ENCODE measurements at places on chromosomes 3 and 15.

DNA sequence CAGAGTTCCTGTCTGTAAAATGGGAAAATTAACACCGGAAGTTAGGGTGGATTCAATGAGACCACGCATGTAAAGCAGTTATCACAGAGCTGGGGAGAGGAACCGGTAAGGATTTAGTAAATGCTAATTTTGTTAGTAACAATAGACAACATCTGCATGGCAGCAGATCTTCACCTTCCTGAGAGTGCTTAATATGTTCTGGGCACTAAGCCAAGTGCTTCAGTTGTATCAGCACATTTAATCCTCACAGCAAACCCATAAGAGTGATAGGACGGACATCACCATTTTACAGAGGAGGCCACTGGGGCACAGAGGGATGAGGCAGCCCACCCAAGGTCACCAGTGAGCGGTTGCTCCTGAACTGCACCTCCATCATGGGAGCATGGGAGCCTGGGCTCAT is 189.4 kb downstream of the WNT5A start:
- no peak for DNase-seq

GRCh38 chr3:141643796-141644195 is 94.3 kb upstream of the RNF7 start:
- DNase-seq = no peak

- no peak for DNase-seq
Observed at GRCh38 chr3:65350801-65351476, 663.1 kb upstream of the ADAMTS9 start.

DNA sequence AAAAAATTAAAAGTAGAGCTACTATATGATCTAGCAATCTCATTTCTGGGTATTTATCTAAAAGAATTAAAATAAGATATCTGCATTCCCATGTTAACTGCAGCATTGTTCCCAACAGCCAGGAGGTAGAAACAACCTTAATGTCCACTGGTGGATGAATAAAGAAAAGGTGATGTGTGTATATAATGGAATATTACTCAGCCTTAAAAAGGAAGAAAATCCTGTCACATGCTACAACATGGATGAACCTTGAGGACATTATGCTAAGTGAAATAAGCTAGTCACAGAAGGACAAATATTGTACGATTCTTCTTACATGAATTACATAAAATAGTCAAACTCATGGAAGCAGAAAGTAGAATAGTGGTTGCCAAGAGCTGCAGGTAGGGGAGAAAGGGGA is 119.4 kb upstream of the BHLHE40 start:
- DNase-seq = no peak

DNA sequence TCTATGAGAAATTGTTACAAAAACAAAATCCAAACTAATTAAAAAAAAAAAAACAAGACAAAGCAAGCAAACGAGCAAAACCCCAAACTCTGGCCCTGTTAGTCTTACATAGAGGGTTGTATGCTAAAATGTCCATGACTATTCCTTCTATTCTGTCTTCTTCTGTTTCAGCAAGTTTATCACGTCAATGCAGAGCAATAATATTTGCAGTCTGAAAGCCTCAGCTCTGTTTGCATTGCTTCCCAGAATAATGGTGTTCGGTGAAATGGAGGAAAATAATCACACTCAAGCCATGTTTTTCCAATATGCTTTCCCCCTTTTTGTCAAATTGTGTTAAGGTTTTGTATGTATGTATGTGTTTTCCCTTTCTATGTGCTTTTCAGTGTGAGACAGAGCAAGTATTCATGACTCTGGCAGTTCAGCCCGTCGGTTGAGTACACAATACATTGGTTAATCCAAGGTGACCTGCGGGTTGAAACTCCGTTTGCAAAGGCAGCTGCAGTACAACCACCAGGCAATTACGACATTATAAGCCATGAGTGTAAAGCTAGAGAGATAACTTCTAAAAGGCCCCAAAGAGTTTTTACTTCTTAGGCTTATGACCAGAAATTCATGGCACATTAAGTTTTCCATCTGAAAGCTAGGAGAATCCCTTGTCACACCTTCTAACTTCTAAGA is 34.9 kb upstream of the MAGI1 start:
- DNase-seq = no peak

DNA sequence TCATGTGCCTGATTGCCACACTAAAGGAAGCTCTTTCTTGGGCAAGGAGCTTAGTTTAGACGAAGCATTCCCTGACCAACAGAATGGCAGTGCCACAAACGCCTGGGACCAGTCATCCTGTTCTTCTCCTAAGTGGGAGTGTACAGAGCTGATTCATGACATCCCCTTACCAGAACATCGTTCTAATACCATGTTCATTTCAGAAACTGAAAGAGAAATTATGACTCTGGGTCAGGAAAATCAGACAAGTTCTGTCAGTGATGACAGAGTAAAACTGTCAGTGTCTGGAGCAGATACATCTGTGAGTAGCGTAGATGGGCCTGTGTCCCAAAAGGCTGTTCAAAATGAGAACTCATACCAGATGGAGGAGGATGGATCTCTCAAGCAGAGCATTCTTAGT is 18.4 kb downstream of the SENP5 start:
- no peak for DNase-seq

DNA sequence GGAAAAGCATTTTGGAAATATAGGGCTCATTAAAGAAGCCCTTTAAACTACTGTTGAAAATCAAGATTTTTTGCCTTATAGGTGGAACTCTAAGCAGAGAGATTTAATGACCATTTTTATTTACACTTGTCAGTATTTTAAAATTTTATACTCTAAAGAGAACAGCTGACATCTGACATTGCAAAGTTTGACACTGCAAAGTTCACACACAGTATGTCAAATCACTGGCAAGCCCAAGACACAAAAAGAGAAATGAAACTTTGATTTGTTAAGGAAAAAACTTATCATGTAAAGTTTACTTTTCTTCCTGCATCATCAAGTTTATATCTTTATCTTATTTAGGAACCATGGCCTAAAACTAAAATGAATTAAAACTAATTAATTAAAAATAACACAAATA is 40.2 kb downstream of the DPH6 start:
- no peak for DNase-seq

DNA sequence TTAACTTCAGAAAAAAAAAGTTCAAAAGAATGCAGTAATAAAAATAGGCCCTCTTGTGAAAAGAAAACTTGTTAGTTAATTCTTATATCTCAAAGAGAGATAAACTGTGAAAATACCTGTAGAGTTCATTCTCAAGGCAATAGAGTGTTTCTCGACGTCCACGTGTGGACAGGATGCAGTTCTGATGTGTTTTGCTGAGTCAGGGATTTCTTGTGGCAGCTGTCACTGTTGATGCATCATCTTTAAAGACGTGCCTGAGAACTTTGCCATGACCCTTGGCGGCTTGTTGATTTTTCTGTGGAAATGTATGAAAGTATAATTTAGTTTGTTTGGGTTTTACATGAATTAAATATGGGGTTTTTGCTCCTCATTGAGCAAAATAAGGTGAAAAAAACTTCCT is 702.2 kb downstream of the NLGN1 start:
- DNase-seq = no peak

DNA sequence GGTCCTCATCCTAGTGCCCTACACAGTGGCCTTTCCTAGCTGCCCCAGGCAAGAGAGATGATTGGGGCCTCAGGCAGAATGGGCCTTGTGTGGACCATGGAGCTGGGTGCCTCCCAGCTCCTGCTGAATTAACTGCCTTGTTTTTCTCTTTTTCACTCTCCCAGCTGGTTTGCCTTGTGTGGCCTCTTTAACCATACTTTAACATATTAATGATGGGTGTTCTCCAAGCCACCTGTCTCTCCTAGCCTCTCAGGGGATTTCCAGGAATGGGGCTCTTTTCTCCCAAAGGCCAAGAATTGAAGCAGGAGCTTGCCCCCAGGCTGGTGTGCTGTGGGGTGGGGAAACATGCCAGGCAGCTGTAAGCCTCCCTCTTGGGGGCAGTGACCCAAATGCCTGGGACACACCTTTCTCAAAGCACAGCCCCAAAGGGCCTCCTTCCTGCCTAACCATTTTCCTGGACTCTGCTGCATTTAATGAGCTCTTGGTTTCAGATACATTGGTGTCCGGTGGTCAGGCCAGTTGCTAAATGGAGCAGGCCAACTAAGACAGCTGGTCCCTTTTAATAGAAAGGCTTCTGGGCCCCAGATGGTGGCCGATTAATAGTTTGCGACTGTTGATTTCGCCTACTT is 5.6 kb downstream of the ALPK3 start:
- DNase-seq = no peak

GRCh38 chr15:69724333-69724732 is 271.7 kb downstream of the RPLP1 start:
- no peak for DNase-seq

DNA sequence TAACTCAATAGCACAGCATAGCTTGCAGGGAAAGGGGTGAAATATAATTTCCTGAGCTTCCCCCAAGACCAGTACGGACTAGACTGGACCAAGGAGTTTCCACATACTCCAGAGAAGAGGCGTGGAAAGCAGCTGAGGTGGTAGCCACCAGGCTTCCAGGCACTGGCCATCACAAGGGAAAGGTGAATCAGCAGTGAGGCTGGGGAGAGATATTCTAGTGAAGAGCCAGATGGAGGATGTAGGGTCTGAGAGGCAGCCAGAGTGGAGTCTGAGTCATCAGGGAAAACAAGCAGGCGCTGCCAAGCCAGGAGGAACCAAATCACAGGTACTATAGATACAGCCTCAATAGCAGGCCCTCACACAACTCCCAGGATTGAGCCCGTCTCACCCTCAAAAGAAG is 9.6 kb upstream of the RASA2 start:
- peak; percentile 18 for DNase-seq

GRCh38 chr3:107218864-107219269 is 158.4 kb upstream of the CCDC54 start:
- DNase-seq = no peak

- no peak for DNase-seq
Observed at GRCh38 chr15:49424954-49425353, 1.9 kb downstream of the FGF7 start.

DNA sequence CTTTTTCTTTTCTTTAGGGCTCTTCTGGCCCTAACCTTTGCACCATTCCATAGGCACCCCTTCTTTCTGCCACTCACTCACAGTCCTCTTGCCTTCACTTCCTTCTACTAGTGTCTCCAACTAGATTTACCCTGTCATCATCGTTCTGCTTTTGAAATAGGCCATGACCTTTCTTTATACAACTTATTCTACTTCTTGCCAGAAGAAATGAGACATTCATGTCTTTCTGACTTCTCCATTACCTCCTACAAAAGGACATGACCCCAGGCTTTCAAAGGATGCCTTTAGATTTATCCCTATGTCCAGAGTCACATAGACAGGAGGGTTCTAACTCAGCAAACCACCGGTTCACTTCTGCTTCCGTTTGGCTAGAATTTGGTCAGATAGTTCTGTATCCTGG is 336.4 kb upstream of the LRRFIP2 start:
- no peak for DNase-seq

GRCh38 chr3:59527493-59527892 is 477.7 kb upstream of the CFAP20DC start:
- DNase-seq = no peak

- no peak for DNase-seq
Observed at GRCh38 chr3:82133070-82133606, 371.7 kb upstream of the GBE1 start.

DNA sequence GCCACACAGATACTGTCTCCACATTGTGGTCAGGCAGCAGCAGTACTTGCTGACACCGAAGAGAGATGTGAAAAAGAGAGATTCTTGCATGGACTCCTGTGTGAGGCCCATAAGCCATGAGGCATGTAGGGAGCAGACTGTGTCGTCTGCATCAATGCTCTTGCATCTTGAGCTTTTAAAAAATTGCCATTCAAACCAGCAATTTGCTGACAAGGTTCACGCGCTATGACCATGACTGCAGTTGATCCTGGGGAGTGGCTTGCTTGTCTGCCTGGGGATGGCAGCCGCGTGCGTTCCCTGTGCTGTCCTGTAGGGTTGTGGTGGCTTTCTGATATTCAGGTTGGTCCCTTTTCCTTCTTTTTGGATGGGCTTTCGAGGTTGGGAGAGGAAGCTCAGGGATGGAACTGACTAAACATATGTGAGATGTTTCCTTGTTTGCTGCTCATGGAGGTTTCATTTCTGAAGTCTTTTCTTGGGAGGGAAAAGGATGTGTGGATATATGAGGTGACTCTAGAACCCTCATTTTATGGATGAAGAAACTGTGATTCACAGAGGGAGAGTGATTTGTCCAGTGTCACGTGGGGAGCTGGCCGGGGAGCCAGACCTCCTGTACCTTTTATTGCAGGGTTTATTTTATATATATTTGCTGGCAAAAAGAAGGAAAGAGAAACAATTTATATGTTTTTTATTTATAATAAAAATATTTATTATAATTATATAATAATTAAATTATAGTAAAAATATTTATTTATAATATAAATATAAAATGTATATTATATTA is 48.6 kb downstream of the LPP start:
- DNase-seq = no peak

DNA sequence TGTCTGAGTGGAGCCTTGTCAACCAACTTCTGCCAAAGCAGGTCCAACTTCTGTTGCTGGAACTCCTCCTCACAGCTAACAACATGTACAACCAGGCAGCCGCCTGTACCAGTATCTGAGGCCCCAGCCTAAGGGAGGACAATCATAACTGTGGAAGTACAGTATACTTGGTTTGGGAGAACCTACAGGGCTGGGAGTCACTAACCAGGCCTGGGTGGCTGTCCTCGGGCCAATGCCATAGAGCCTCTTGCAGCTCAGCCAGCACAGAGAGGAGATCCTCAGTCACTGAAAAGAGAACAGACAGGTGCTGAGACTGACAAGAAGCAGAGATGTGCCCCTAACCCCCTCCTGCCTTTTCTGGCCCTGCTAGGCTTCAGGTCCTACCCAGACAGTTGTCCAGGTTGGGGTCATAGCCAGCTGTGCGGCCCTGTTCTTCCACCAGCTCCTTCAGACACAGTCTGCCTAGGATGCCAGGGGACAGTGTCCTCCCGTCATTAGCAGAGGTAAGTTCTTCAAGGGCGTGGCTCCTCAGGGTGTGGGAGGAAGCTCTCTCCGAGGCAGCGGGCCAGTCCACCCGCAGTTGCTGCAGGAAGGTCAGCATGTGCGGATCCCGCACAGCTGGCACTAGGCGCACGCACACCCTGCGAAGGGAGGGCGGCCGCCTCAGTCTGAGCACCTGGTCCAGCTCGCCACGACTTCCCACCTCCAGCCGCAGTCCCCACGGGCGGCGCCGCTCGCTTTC is 980 bp downstream of the DALRD3 start:
- no peak for DNase-seq

All from T1000 (cell line).